ENCODE measurements at places on chromosomes 7 and 10. TPM values are rescaled to one million over a fixed set of nuclear protein-coding genes. Genes with fewer than 3 reads are reported as not detected.

The CDH23 gene
- 6.7 TPM for total RNA-seq

The H2BK1 gene
- total RNA-seq: not detected

The CHN2 gene
- total RNA-seq: 13.4 TPM

The NODAL gene
- total RNA-seq: not detected

The POM121C gene
- 24.1 TPM for total RNA-seq

The MLXIPL gene
- 9.3 TPM for total RNA-seq

The PCBD1 gene
- total RNA-seq: 71.8 TPM

The CADPS2 gene
- 54.0 TPM for total RNA-seq

The TBXAS1 gene
- total RNA-seq: 17.3 TPM

The CDK14 gene
- 69.2 TPM for total RNA-seq

The RABGEF1 gene
- total RNA-seq: 21.5 TPM

The TMEM178B gene
- 0.93 TPM for total RNA-seq

The NPY4R gene
- total RNA-seq: not detected

The AKR1C8 gene
- 0.41 TPM for total RNA-seq

The NOD1 gene
- 15.2 TPM for total RNA-seq

The PPIF gene
- total RNA-seq: 34.0 TPM

The NRAP gene
- 5.0 TPM for total RNA-seq

The ZPBP gene
- 0.88 TPM for total RNA-seq

The INHBA gene
- total RNA-seq: 11.3 TPM

The CASP2 gene
- total RNA-seq: 27.9 TPM

The TMEM273 gene
- total RNA-seq: 5.5 TPM

The CALHM3 gene
- total RNA-seq: not detected

The TAS2R41 gene
- not detected for total RNA-seq

The ZCWPW1 gene
- total RNA-seq: 2.0 TPM

The GPRIN2 gene
- 8.2 TPM for total RNA-seq

The ZNF212 gene
- total RNA-seq: 11.4 TPM

The LBX1 gene
- total RNA-seq: 1.5 TPM

The FRMPD2 gene
- 0.76 TPM for total RNA-seq

The STK17A gene
- 9.2 TPM for total RNA-seq

The GRM3 gene
- 0.18 TPM for total RNA-seq

The LIPM gene
- not detected for total RNA-seq

The FAM25C gene
- total RNA-seq: not detected

The AMPH gene
- total RNA-seq: 14.9 TPM

The BMPER gene
- 19.5 TPM for total RNA-seq

The FLNC gene
- 190 TPM for total RNA-seq

The MTPN gene
- total RNA-seq: 154 TPM

The SNX10 gene
- 10.6 TPM for total RNA-seq

The ANTXRL gene
- not detected for total RNA-seq

The FGFBP3 gene
- total RNA-seq: 1.3 TPM

The SFTPA1 gene
- 0.88 TPM for total RNA-seq

The OR2A5 gene
- not detected for total RNA-seq

The HOXA7 gene
- total RNA-seq: 10.2 TPM

The COL13A1 gene
- total RNA-seq: 13.0 TPM

The PTPRN2 gene
- total RNA-seq: 6.2 TPM
